ENCODE measurements at places on chromosomes 4 and X. TPM values are rescaled to one million over a fixed set of nuclear protein-coding genes. Genes with fewer than 3 reads are reported as not detected.

- no peak for DNase-seq
Observed at GRCh38 chr4:15197005-15197404, 194.7 kb downstream of the CPEB2 start.

- no peak for DNase-seq
Observed at GRCh38 chrX:87468941-87469340, 48.7 kb upstream of the KLHL4 start.

DNA sequence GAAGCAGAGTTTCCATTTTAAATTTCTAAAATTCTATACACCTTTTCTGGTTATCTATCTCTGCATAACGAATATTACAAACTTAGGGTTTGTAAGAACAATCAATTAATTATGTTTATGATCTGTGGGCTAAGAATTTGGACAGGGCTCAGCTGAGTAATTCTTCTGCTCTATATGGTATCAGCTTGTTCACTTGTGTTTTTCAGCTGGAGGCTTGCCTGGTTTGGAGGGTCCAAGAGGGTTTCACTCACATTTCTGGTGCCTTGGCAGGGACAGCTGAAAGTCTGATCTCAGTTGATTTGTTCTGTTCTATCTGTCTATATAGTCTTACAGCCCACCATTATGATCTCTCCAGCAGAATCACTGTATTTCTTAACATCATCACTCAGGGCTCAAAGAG, 57.8 kb upstream of the ADGRA3 start:
- DNase-seq, result no peak

- DNase-seq, result peak; percentile 64
Observed at GRCh38 chr4:87092389-87093141, 127.9 kb downstream of the KLHL8 start.

ARHGAP6 gene
- 14.3 TPM for polyA plus RNA-seq

GRCh38 chr4:97239667-97239997, 903.6 kb downstream of the STPG2 start:
- DNase-seq, result no peak

- DNase-seq, result no peak
Observed at GRCh38 chrX:39633293-39633692, 464.5 kb downstream of the BCOR start.

GRCh38 chrX:13283512-13283911, 36.3 kb downstream of the ATXN3L start:
- DNase-seq, result no peak

ETDB gene
- polyA plus RNA-seq, result not detected

DNA sequence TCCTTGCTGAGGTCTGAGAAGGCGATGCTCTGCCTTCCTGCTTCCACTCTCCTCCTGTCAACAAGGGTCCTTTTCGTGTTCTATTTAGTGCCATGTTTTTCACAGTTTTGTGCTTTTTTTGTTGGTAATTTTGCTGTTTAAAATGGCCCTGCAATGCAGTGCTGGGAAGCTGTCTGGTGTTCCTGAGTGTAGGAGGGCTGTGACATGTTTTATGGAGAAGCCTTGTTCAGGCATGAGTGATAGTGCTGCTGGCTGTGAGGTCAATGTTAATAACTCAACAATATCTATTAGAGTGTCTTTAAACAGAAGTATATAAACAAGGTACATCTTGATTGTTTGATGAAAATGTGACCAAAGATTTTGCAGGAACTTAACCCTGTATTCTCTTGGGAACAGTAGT, 27.6 kb downstream of the CLCN4 start:
- no peak for DNase-seq

GRCh38 chr4:88718098-88718497, 20.5 kb upstream of the NAP1L5 start:
- DNase-seq, result no peak

DNA sequence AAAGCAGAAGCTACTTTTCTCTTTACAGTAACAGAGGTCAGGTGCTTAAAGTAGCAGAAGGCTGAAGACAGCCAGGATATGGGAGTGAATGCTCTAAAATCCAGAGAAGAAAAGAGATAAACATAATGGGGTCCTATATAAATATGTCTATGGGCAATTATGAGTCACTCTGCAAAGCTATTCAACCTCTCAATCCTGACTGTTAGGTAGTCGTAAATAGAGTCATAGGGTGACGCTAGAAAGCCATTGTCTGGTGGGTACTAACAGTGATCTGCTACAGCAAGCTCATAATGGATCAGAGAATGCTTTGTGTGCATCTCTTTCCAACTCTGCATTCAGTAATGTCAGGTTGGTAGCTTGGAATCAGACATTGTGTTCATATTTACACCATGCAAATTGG, 53.5 kb upstream of the PDE5A start:
- no peak for DNase-seq

MAGIX gene
- polyA plus RNA-seq, result 3.7 TPM

RIBC1 gene
- 4.3 TPM for polyA plus RNA-seq

DNA sequence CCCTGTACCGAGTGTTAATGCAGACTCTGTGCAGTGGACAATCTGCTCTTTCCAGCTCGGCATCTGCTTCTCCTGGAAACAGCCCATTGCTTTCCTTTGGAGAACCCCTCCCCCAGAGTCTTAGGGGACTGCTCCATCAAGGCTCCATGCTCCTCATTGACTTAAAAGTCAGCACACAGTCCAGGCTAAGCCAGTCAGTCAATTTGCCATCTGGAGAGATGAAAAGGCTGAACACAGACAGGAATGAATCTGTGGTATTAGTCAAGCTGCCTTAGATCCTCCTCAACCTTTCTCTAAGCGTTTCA, 20.3 kb downstream of the ATP8A1 start:
- DNase-seq, result no peak

CCNB3 gene
- polyA plus RNA-seq, result 0.99 TPM

- no peak for DNase-seq
Observed at GRCh38 chr4:76363556-76364290, 57.2 kb downstream of the STBD1 start.

ATP7A gene
- polyA plus RNA-seq, result 18.0 TPM

- DNase-seq, result no peak
Observed at GRCh38 chrX:137212078-137212632, 178.4 kb upstream of the GPR101 start.

DNA sequence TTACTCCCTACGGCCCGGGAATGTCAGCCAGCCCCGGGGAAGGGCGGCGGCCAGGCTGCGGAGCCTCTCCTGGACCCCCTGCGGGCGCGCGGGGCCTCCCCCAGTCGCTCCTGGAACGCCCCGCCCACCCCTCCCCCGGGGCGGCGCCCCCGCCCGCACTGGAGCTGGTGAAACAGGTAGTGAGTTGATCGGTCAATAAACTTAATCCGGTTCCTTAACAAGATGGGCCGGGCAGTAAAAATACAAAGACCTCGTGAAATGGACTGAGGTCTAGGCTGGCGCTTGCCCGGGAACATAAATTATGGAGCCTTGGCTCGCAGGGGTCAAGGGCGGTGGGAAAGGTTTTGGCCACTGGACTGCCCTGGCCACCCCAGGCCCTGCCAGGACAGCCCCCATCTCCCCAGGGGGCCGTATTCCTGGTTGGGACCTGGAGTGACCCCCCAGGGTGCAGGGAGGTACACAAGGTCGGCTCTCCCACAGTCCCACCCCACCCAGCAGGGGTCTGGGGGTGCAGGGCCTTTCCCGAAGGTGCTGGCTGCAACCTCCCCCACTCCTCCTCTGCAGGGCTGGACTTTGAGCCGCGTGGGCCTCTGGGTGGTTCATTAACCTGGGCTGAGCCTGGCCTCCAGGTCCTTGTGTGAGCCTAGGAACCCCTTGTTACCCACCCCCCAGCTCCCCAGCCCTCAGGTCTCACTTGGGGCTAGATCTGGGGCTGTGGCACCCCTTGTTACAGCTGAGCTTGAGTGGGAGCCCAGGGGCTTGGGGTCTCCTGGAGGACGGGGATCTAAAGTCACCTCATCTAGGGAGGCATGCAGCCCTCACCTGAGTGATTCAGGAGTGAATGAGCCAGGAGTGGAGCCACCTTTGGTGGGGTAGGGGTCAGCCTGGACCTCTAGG, 2.5 kb downstream of the FGFR3 start:
- DNase-seq, result no peak

DNA sequence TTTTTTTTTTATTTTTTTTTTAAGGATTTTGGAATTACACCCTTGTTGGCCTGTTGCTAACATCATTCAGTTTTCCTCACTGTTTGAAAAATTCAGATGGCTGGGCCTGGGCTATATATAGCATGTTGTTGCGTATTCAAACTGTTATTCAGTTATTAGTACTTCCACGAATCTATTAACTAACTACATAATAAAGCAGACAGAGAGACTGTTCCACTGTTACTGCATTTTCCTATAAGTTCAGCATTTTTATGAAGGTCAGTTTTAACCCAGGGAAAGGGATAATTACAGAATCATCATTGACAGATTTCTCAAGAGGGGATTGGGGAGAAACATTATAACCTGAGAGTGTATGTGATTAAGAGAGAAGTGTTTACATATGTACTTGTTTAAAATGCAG, 3.1 kb downstream of the DOCK11 start:
- DNase-seq, result no peak

FGF2 gene
- polyA plus RNA-seq, result 10.9 TPM

DNA sequence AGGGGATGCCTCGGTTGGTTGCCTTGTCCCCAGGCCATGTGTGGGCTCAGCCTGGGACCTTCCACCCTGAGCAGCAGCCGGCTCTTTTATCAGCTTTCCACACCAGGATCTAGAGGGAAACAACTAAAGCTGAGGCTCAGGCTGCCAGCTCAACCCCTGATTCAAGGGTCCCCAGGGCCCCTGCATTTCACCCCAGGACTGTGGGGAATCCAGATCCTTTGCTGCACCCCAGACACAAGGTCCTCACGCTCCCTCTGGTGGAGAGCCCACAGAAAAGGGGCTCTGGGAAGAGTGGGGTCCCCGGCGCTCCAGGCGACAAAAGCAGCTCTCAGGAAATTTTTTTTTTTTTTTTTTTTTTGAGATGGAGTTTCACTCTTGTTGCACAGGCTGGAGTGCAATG, 64.3 kb downstream of the ZFYVE28 start:
- no peak for DNase-seq

PF4V1 gene
- not detected for polyA plus RNA-seq
